Lung microvascular endothelial cell (primary cell): ENCODE measurements at places on chromosomes 6 and 20.
A peak's percentile ranks its signal among the peaks of the same experiment; 100 is the strongest.

GRCh38 chr6:149211046-149211571 is 106.4 kb upstream of the TAB2 start:
- DNase-seq, result no peak

DNA sequence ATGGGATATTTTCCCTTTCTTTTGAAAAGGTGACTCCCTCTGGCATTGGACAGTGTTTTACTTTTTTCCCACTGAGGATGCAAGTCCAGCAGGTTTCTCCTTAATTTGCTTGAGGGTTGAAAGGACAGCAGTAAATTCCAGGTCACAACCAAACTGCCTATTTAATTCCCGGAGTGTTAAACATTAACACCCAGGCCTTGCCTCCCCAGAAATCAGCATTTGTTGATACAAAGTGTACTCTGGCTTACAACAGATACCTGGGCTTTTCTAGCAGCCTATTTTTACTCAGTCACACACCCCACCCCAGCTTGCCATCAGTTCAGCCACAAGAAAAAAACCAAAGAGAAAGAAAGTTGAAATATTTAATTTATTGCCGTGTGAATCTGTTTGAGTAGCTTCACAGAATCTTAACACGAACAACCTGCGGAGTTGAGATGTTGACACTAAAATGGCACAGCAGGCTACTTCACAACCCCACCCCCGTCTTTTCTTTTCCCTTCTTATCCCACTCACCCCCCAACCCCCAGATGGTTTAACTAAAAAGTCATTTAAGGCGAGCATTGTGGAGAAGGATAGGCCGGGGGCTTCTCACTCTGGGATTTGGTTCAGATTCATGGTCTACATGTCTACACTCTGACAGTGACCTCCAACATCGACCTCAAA is 45.7 kb downstream of the MYLIP start:
- DNase-seq, result no peak

- DNase-seq, result peak; percentile 67
Measured at GRCh38 chr20:7980332-7981046, 39.1 kb downstream of the TMX4 start.

GRCh38 chr20:50813801-50814200 is 18.9 kb downstream of the BCAS4 start:
- DNase-seq, result no peak

DNA sequence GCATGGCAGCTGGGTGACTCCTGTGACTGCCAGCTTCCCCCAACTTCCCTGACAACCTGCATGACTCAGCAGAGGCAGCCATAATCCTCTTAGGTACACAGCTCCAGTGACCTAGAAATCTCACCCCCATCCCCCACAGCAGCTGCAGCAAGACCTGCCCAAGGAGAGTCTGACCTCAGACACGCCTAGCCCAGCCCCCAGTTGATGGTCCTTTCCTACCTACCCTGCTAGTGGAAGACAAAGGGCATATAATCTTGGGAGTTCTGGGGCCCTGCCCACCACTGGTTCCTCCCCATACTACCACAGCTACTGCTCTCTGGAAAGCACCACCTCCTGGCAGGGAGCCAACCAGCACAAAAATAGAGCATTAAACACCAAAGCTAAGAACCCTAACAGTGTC is 90.2 kb downstream of the F13A1 start:
- DNase-seq, result no peak

DNA sequence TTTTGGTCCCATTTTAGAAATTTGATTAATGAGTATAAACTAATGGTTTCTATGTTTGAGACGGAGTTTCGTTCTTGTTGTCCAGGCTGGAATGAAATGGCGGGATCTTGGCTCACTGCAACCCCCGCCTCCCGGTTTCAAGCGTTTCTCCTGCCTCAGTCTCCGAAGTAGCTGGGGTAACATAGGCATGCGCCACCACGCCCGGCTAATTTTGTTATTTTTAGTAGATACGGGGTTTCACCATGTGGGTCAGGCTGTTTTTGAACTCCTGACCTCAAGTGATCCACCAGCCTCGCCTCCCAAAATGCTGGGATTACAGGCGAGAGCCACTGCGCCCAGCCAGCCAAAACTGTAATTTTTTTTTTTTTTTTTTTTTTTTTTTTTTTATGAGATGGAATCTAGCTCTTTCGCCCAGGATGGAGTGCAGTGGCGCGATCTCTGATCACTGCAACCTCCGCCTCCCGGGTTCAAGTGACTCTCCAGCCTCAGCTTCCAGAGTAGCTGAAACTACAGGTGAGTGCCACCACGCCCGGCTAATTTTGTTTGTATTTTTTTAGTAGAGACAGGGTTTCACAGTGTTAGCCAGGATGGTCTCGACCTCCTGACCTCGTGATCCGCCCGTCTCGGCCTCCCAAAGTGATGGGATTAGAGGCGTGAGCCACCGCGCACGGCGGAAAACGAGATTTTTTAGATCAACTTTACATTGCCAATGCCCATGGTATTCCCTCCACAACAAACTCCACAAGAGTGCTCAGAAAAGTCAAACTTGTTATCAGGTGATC is 127.8 kb downstream of the HFE start:
- no peak for DNase-seq

GRCh38 chr20:33871362-33871761 is 60.2 kb downstream of the CHMP4B start:
- no peak for DNase-seq

- DNase-seq, result no peak
Measured at GRCh38 chr6:15246666-15247499, 1.0 kb downstream of the JARID2 start.
